Smooth muscle cell of the coronary artery (primary cell): ENCODE measurements at places on chromosomes 7 and 10. TPM values are rescaled to one million over a fixed set of nuclear protein-coding genes. Genes with fewer than 3 reads are reported as not detected.

The EFCAB10 gene
- not detected in 2 replicates for total RNA-seq

The ALOX5 gene
- not detected in 2 replicates for total RNA-seq

The HTR5A gene
- not detected in 2 replicates for total RNA-seq

The FXYD4 gene
- total RNA-seq: not detected in 2 replicates

The METTL27 gene
- 1.1 and 5.7 TPM in 2 replicates for total RNA-seq
